ENCODE measurements at places on chromosomes 11 and 22.

- DNase-seq: no peak
Observed at GRCh38 chr22:37526376-37526775, 7.2 kb upstream of the CARD10 start.

DNA sequence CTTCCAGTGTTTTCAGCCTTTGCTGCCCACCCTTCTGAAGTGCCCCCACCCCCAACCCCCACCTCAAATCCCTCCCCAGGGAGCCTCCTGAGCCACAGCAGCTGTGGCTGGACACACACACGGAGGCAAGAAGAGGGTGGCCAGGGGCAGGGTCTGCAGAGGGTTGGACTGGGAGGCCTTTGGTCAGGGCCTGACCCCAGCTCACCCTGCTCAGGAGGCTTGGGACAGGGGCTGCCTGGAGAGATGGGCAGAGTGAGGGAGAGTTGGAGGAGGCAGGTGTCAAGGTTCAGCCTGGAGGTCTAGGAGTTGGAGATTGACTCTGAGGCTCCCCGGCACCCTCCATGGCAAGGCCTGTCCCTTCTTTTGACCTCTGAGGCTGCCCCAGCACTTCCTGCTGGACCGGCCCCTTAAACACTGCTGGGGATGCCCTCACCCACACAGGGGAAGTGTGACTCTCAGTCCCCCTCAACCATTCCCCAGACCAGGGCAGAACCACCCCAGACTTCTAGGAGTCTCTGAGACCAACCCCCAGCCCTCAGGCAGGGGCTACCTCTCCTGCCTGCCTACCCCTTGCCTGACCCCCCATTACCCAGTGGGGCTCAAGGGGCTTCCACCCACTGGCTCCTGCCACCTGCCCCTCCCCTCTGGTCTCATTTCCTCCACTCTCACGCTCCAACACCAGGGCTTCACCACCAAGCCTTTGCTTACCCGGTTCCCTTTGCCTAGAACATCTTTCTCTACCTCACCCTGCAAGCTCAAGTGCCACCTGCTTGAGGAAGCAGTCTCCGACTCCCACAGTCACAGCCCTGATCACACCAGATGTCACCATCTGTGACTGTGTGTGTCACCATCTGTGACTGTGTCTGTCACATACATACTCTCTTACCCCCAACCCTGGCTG, 8.6 kb downstream of the ARAP1 start:
- no peak for DNase-seq

- peak; percentile 80 for DNase-seq
Observed at GRCh38 chr11:235997-236773, at the start of gene SIRT3. SIRT3 (minus strand) TSS chr11:236342; CDS start chr11:236328, 14 bp downstream.

DNA sequence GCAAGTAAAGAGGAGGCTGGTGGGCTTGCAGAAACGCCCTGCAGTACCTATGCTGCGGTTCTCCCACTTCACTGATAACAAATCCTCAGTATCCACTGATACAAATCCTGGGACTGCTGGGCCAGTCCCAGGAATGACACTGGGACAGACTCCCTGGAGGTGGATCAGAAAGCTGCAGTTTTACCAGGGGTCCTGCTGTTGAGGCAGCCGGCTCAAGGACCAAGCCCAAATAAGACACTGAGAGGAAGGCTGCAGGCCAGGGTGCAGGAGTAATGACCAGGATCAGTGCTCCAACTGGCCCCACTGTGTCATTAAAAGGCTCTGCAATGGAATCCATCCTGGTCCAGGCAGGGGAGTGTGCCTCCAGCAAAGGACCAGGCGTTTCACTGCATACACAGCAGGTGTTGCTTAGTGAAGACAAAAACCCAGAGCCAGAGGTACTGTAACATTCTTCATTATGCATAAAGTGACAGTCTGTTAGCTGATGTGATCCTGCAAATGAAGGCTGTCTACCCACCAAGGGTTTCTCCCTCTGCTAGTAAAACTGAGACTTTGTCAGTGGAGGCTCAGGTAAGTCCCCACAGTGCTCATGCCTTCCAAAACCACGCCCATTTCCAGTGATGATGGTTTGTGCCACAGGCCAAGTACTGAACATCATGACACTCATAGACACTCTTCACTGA, 1.4 kb upstream of the C22orf39 start:
- DNase-seq: no peak

DNA sequence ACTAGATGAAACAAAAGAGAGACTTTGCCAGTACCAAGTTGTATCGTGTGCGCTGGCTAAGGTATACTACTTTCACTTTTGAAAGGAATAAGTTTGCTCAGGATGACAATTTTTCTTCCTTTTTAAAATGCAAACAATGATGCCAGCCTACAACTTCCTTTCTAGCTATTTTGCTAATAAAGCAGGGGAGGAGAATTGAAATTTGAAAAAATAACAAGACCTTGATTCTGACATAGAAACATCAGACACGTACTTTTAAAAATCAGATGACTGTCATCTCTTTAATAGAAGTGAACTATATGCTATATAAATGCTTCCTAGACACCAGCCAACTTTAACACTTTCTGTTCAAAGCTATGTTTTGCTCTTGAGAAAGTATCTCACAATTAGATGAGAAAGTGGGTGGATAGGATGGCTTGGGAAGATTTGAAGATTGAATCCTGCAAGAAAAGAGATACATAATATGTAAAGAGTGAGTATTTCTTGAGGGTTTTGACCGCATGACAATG, 41.7 kb upstream of the BLID start:
- no peak for DNase-seq

DNA sequence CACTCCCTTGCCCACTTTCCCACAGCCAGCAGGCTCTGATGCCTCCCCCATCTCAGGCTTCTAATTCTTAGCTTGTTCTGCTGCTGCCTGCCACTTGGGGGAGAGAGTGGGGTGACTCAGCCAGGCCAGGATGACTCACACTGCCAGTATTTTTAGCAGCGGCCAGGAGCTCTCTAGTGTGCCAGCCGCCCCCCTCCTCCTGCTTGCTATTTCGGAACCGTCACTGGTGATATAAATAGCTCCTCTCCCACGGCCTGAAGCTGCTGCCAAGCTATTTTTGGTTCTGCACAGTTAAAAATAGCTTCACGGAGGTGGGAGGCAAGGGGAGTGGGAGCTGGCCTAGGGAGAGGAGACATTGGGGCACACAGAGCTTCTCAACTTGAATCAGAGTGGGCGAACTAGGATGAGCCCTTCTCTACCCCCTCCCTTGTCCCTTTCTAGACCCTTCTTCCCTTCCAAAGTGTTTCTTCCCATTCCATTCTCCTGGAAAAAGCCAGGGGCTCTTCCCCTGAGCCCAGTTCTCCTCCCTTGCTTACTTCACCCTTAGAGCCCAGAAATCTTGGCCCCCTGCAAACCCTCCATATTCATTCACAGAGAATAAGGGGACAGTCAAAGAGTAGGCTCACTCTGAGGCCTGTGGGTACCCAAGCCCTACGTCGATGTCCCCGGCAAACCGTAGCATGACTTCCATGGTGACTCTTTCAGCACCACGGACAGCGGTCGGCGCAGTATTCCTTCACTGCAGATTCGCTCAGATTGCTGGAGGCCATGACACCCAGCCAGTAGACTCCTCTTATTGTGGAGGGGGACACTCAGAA, 2.5 kb upstream of the NPAS4 start:
- DNase-seq: peak; percentile 71

- DNase-seq: peak; percentile 62
Observed at GRCh38 chr11:119474682-119475596, 52.0 kb upstream of the THY1 start.

DNA sequence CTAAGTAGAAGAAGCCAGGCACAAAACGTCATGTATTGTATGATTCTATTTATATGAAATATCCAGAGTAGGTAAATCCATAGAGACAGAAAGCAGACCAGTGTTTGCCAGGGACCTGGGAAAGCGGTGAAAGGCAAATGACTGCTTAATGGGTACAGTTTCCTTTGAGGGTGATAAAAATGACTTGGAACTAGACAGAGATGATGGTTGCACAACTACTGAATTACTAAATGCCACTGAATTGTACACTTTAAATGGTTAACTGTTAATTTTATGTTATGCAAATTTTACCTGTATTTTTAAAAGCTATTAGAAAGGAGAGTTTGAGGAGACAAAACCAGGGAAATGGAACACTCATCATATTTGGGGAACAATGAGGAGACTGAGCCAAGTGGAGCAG, 61.8 kb upstream of the USP47 start:
- DNase-seq: no peak

DNA sequence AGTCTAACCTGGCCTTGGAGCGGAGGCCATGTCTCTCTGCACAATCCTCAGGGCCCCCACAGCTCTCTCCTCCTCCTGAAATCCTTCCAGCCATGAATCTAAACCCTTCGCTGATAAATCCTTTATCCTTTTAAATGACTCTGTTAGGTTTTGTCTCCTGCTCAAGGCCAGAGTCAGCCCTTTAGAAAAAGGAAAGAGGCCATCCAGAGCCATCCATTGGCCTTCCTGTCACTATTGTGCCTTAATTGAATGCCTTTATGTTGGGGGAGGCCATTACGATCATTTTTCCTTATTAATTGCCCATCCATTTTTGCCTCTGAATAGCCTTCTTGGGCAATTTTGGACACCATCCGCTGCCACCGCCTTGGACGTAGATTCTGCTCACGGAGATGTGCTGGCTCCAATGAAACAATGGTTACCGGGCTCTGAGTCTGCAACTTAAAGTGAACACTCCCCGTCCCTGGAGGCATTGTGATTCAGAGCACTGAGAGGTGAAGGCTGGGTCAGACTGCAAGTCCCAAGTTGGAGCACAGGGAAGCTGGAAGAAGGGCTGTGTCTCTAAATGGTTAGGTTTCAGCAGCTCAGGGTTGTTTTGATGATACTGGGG, 213.0 kb upstream of the E2F8 start:
- DNase-seq: peak; percentile 27

DNA sequence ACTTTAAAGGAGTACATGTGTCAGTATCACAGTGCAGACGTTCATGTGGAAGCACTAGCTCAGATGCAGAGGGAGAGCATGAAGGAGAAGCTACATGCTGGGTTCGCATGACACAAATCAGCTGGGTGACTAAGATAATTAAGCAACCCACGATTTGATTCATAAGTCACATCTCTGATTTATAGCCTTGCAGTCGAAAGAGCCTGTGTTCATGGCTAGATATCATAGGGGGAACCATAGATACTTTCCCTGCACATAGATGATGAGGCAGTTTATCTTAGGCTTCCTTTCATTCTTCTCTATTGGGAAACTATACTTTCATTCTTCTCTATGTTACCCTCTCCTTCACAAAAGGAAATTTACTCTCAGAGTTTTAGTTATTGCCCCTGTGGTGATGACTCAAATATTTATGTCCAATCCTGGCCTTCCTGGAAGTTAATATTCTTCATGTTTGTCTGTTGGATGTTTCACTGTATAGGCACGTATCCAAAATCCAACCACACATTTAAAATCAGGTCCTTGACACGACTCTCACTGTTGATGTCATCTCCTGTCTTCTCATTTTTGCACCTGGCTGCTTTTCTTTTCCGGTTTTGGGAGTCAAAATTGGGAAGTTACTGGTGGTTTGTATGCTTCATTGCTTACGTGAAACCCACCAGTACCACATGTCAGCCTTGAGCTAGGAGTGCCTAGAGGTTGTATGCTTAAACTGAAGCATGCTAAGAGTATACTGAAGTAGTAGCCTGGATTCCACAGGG, 56.3 kb upstream of the SLC5A12 start:
- no peak for DNase-seq

DNA sequence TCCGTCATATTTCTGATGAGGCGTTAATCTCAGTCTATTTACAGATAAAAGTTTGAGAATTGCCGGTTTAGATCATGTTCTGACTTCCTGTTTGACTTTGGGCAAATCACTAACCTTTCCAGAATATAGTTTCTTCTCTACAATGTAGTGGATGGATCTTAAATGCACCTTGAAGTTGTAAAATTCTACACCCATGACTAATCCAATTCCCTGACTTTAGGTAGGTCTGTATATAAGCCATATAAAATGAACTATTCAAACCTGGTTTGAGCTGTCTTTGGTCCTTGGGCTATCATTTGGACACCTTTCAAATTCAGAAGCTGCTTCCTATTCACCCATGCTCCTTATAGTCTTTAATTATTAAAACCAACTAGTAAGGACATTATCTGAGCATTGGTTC, 52.2 kb upstream of the BLID start:
- DNase-seq: no peak
